NCI-H1417 treated with DMSO at 0.1 percent for 48 hours (cell line): ENCODE measurements at places on chromosomes 7 and 10.
A peak's percentile ranks its signal among the peaks of the same experiment; 100 is the strongest.

- no peak for DNase-seq
Observed at GRCh38 chr7:81162771-81163525, 244.1 kb upstream of the SEMA3C start.

- no peak for DNase-seq
Observed at GRCh38 chr10:103276251-103276895, 565 bp upstream of the INA start.

DNA sequence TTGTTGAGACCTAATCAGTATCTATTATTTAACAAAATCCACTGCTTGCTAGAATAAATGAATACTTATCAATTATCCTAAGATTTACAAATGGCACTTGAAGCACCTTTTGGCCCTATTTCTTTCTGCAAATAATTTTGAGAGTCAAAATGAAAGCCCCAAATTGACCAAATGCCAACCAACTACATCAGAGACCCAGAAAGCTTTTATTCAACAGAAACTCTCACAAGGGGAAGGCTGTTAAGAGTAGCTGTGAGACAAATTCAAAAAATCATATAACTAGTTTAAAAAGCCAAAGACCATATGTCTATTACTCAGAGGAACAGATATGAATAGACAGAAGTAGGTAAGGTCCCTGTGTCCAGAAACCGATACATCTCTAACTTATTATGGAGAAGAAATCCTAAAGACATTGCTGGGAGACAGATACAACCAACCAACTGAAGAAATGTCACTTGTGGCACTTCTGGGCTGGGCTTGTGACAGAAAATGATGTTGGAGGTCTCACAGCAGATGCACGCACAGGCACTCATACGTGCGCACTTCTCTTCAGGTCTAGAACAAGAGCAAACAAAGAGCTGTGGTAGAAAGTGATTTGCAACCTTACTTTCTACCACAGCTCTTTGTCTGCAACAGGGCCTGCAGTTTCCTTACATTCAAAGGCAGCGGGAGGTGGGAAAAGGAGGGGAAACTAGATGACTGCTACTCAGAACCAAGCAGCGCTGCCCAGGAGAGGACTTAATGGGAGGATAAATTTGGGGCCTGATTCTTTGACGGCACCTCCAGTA, 58.6 kb upstream of the KCNIP2 start:
- peak; percentile 32 for DNase-seq

GRCh38 chr10:96606946-96607345, 20.1 kb upstream of the TM9SF3 start:
- no peak for DNase-seq

- no peak for DNase-seq
Observed at GRCh38 chr10:97904018-97904381, 54.4 kb downstream of the GOLGA7B start.
